ENCODE measurements at places on chromosomes 5 and 9.

DNA sequence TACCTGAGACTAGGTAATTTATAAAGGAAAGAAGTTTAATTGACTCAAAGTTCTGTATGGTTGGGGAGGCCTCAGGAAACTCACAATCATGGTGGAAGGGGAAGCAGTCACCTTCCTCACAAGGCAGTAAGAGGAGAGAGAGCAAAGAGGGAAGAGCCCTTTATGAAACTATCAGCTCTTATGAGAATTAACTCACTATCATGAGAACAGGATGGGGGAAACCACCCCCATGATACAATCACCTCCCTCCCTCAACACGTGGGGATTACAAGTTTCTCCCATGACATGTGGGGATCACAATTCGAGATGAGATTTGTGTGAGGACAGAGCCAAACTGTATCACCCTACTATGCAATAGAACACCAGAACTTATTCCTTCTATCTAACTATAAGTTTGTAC lies 27.9 kb downstream of the CD274 start:
- no peak for DNase-seq

DNA sequence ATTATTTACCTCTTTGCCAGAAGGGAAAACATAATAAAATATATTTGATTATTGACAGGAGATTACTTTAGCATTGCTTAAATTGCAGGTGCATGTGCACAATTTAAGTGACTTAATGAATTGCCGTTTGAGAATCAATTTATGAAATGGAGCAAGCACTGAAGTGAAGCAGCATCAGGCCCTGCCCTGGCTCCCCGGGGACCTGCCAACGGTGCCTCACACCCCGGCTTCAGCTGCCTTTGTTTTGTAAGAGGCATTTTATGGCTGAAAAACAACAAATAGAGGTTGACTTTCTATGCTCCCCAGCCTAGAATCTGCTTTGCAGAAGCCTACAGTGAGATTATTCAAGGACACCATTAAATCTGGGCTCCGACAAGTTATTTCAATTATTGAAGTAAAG lies 359.1 kb upstream of the IRX4 start:
- DNase-seq, result no peak

DNA sequence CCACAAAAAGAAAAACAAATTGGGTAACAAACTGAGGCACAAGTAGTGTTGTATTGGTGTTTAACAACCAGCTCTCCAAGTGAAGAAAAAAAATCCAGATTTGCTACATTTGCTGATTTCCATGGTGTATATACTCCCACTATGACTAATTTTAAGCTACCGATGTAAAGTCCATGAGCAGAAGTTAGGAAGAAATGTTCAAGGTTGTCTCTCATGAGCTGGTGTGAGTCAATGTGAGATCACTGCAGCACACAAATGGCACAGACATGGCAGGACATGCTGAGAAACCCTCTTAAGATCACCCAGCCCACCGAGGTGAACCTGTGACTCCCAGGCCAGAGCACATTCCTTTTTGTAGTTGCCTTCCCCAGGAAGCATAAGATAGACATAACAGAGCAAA lies 36.2 kb downstream of the SLC44A1 start:
- DNase-seq, result peak; percentile 58

DNA sequence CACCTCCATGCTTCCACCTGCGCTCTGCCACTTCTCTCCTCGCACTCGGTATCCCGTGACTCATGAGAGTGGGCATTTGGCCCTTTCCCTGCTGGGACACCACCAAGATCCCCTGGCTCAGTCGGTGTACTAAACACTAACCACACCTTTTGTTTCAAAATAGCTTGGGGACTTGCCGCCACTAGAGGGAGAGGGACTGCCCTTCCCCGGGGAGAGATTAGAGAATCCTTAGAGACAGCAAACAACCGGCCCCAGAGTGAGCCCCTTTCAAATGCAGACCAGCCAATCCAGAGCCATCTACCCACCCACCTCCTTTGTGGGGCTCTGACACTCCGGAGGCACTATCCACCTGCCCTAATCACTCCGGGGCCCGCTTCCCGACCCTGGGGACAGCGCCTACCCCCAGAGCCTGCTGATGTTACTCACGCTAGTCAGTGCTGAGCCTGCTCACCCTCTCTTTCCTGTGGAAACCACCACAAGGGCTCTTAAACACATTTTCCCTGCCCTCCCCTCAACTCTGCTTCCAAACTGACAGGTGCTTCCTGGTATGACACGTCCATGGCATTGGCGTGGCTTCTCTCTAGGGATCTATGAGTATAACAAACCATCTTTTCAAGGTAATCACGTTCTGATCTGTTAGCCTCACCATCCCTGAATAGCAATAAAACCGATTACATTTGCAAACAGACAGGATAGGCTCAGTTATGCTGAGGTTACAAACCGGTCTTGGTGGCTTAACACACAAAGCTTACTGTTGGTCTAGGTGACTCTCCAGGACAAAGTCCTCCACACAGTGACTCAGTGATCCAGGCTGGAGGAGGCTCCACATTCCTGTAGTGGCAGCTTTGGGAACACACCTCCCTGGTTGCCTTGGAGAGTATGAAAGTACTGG lies 180.1 kb upstream of the MVB12B start:
- peak; percentile 4 for DNase-seq

- DNase-seq, result no peak
Measured at GRCh38 chr9:117145811-117146490, 268.9 kb downstream of the ASTN2 start.

- no peak for DNase-seq
Measured at GRCh38 chr9:133560311-133560710, 25.8 kb downstream of the ADAMTSL2 start.

GRCh38 chr5:122584411-122585300 lies 190.2 kb upstream of the SNX2 start:
- DNase-seq, result no peak

DNA sequence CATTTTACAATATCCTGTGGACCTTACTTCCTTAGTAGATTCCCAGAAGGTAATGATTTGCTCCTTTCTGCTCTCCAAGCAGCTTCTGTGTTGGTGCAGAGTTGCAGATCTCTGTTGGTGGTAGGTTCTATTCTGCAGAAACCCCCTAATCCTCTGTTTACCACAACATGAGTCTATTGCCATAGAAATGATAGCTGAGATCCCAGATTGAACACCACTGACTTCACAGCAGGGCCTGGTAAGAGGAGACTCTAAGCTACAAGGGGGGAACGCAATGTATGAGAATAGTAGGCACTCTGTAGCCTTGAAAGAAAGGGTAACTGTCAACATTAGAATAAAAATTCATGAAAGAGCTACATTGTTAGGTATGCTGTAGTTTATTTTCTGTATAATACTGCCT lies 59.5 kb downstream of the MUSK start:
- DNase-seq, result no peak

DNA sequence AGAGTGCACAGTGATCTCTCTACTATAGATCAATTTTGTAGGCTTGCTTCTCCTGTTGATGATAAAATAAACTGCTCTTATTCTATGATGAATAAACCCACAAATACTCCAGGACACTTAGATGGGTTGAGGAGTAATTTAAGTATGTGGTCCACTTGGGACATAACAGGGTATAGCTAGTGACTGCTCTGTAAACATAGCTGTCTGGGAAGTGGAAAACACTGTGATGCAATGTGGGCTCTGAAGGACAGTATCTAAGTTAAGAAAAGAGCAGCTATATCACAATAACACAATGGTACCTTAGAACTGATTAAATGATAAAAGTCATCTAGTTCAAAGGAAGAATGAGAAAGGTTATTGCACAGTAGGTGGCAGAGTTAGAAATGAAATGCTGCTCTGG lies 294.3 kb upstream of the HAPLN1 start:
- DNase-seq, result no peak

DNA sequence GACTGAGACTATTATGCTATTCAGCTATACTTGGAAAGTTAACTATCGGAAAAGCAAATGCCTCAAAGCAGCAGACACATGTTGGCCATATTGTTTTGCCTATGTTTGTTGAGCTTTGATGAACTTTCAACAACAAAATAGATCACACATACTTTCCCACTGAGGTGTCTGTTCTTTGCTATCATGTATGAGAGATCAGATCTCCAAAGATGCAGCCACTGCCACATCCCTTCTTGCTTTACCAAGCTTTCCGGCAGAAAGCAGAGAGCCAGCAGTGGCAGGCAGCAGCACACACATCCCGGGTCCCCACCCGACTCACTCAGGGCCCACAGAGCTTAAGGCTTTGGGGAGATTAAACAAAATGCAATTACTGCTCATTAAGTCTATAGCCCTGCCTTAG lies 18.8 kb downstream of the ZBTB5 start:
- no peak for DNase-seq

DNA sequence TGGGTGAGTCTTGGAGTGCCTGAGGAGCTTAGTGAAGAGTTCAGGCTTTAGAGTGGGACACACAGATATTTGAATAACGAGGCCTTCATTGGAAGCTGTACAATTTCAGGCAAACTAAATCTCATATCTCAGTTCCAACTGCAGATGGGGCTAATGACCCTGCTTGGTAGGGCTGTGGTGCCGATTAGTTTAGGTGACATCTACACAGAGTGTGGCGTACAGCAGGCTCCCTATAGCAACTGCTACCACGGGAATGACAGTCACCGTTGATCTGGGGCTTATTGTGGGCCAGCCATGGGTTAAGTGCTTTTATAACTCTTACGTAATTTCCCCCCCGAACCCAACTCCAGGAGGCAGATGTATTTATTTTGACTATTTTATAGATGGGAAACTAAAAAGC lies 70.8 kb downstream of the FAT2 start:
- DNase-seq, result peak; percentile 4

GRCh38 chr9:123509646-123510045 lies 153.6 kb downstream of the CRB2 start:
- DNase-seq, result no peak

DNA sequence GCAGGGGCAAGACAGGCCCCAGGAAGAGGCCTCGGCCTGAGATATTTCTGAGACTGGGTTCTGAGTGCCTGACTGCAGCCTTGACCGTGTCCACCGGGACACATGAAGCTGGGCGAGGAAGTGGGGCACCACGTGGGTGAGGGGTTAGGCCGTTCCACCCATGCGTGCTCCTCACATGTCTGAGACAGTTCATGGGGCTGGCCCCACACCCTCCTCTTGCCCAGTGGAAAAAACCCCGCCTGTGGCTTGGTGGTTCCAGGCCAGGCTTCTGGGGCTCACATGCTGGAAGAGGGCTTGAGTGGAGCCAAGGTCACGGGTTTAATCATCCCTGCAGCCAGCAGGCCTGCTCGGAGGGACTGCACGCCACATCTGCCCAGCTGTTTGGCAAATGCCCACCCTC lies 11.4 kb downstream of the HMCN2 start:
- no peak for DNase-seq

DNA sequence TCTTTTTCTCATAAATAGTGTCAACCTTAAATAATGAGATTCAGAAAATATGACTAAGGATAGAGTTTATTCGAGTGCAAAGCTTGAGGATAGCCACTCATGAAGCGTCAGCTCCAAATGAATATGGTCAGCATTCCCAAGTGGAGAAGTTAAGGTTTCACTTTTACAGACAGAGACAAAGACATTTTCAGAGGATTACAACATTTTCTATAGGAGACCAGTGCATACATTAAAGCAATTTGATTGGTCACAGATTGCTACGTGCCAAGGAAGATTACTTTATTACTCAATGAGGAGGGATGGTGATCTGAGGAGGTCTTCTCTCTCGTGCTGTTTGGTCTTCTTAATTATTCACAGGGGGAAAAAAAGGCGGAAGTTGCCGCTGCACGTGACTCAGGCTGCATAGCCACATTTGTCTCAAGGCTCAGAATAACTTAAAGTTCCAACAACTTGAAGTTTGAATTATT lies 60.1 kb upstream of the SPATA31C2 start:
- DNase-seq, result peak; percentile 61

GRCh38 chr5:157963244-157963643 lies 104.3 kb upstream of the CLINT1 start:
- DNase-seq, result no peak

- no peak for DNase-seq
Measured at GRCh38 chr9:121207371-121207940, 5.8 kb upstream of the RAB14 start.

DNA sequence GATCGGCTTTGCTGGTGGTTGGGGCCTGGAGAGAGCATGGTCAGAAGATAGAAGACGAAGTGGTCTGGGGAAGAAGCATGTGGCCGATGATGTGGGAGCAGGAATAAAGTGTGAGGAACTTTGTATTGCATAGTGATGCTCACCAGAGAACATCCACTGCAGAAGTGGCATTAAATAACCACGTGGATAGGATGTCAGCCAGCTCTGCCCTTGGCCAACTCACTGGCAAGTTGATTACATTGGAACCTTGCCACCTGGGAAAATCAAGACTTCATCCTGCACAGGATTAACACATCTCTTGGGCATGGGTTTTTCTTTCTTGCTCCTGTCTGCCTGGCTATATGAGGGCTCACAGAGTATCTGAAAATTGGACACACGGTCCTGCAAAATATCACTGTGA lies 217.4 kb downstream of the DMRT2 start:
- DNase-seq, result no peak

GRCh38 chr9:130707225-130707976 lies 13.8 kb downstream of the EXOSC2 start:
- peak; percentile 54 for DNase-seq

DNA sequence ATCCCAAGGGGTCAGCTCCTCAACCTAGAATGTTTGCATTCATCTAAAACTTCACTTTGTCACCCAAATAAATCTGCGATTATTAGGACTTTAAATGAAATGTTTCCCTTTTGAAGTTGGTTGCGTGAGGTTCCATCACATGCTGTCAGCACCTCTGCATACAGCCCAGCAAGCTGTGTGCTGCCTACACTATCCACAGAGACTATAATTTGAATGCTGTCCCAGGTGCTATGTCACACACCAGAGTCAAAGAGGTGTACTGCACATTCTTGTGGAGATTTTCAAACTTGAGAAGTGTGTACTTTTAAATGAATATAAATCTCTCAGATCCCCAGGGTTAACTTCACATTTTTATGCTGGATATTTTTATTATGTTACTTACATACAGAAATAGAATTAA lies 19.3 kb upstream of the CKS2 start:
- DNase-seq, result no peak

- peak; percentile 95 for DNase-seq
Measured at GRCh38 chr9:119963798-119964372, 594.6 kb upstream of the BRINP1 start.

DNA sequence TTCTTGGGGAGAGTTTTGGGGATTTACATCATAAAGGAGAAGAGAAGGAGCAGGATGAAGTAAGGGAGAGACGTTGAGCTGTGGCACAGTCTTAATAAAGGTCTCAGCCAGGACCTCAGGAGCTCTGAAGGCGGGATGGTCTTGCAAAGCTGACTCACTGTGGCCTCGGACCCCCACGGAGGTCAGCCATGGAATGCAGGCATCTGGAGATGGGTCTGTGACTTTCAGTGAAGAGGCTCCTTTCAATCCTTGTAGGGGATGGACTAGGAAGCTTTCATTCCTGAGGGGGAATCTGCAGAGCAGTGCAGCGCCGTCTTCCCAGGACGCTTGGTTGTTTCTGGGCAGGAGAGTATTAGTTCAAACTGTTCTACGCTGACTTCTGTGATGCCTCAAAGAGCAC lies 65.7 kb upstream of the BASP1 start:
- no peak for DNase-seq

DNA sequence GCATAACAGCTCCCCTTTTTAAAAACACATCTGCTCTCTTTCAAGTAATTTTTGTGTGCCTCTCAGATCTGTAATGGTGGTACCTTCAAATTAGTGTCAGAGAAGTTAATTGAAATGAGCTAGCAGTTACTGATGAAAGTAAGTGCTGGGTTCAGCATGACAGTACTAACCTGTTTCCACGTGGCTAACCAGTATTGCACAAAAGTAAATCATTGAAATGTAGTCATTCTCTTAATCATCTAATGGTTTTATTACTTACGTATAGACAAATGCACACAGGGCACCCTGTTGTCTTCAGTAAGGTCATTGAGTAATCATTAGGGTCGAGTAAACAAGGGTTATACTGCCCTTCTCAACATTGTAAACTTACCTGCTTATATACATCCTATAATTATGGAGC lies 157.8 kb upstream of the PRR16 start:
- DNase-seq, result no peak
